ENCODE measurements at places on chromosomes 2 and 18. TPM values are rescaled to one million over a fixed set of nuclear protein-coding genes. Genes with fewer than 3 reads are reported as not detected.

Gene PSMG2
- 43.8 TPM for total RNA-seq

Gene GRHL1
- total RNA-seq, result 1.1 TPM

DNA sequence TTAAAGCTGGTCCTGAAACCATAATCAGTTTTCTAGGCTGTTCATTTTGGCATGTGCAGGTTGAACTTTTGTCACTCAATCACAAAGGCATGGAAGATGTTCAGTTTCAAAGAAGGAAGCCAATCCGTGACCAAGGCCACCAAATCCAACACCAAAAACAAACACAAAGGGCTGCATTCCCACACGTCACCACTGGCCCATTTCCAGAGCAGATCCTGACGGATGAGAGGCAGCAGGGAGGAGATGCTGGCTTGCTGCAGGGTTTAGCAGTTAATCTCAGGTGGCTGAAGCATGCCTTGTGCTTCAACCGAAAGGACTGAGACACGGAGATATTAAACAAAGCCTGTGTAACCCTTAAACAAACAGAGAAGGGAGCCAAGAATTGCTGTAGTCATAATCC, 191.9 kb upstream of the CTAGE1 start:
- DNase-seq, result peak; percentile 81

- no peak for DNase-seq
These were observed 502.8 kb upstream of the LRRTM4 start for GRCh38 chr2:78024996-78025395.

GRCh38 chr2:46547223-46548102, 68.1 kb downstream of the TMEM247 start:
- no peak for DNase-seq

GRCh38 chr2:133248264-133248663, 320.0 kb downstream of the NCKAP5 start:
- DNase-seq, result no peak

- no peak for DNase-seq
These were observed 29.1 kb downstream of the ID2 start for GRCh38 chr2:8710951-8711350.

DNA sequence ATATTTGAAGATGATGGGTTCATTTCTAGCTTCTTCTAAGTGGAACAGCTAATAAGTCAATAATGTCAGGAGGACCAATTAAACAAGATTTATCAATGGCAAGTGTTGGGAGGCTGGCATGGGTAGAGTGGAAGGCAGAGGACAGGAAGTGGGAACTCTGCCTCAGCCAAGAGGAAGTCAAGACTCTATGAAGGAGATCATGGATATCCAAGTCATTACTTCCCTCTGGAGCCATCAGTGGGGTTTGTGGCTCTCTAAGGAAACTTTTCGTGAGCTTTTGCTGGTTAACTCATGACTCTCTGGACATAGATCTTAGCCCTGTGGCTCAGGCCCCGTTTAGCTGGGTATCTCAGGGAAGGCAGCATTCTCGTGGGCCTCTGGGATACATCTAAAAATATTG, 410.4 kb upstream of the ID2 start:
- DNase-seq, result no peak

Gene SKOR2
- total RNA-seq, result not detected

- DNase-seq, result no peak
These were observed 49.0 kb downstream of the MAP2 start for GRCh38 chr2:209472871-209473270.

- no peak for DNase-seq
These were observed 3.8 kb upstream of the FRZB start for GRCh38 chr2:182870227-182870626.

Gene RNF125
- 1.5 TPM for total RNA-seq

Gene ADAM23
- 78.7 TPM for total RNA-seq

DNA sequence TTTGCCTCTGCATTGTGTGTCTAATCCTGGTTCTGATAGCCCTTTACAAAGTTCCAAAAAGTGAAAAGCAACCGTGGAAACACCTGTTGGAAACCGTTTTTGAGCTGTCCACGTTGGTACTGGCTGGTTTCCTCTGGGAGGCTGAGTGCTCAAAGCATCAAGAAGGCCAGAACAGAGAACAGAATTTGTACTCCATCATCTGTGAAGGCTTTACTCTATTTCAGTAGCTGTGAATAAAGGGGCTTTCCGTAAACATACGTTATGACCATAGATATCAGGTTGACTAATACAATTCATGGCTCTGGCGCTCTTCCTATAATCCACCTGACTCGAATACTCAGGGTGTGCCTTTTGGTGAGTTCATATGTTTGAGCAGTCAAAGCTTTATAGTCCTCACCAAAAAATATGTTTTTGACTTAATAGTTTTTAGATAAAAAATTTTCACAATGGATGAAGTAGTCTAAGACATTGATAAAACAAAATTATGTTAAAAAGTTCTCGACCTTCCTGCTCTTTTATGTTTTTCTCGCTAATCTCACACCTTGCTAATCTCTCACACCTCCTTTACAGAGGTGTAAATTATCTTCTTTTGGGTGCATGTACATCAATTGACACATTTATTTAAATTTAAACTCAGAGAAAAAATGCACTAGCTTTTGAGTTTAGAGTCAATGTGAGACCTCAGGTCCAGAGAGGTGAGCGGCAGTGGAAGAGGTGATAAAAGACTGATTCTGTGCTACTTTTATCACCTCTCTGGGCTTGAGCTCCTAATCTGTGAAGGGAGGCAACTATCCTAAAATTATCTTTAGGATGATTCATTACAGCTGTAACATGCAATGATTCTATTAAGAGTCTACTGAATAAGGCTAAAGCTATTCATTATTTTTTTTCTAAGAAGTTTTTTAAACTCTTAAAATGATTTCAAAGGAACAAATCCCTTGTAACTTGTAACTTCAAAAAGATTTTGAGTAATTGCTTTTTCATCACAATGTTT, 65.3 kb downstream of the CXCR4 start:
- no peak for DNase-seq

DNA sequence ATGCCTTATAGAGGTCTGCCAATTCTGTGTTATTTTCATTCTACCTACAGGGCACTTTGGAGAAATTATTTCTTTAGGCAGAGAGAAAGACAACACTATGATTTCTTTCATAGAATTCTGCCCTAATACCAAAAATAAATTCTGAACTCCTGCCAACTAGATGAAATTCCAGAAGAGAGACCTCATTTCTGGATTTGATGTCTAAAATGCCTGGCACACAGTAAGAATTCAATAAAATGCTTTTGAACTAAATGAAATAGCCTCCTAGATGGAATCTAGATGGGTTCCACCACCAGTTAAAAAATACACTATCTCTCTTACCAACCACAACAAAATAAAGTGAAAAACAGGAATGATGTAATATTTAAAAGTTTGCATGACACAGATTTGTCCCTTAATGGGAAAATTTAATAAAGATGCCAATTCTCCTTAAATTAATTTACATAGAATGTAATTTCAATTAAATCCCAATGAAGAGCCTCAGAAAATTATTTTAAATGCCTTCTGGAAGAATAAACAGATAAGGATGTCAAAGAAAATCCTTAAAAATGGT, 75.0 kb downstream of the OSBPL1A start:
- DNase-seq, result no peak

Gene MAPK4
- 38.2 TPM for total RNA-seq

DNA sequence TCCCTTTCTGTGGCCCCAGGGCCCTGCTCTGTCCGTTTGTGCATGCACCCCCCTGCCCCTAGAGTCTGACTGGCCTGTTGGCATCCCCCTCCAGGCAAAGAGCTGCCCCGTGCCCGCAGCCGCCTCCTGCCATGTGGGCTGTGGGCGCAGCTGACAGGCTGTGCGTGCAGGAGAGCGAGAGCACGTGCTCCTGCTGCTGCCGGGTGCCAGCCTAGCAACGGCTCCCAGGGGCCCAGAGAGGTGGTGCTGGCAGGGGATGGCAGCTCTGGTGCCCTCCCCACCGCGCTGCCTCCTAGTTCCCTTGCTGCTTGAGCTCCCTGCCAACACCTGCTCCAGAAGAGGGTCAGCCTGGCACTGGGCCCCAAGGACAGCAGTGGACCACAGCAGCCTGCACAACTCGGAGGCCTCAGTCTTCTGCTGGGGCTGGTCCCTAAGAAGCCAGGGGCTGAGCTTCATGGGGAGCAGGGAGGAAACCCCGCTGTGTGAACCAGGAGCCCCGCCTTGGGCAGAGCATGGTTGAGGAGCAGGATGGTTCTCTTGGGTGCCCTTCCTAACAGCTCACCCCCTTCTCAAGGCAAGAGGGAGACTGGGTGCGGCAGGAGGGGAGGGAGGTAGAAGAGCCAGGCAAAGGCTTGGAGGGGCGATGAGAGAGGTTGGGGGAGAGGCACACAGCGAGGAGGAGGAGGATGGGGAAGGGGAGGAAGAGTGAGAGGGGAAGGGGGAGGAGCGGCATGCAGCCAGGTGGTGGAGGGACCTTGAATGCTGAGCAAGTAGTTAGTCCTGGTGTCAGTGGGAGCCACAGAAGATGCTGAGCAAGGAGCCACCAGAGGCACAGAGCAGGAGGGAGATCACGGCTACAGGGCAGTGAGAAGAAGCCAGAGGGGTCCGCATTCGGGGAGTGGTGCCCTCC, 23.8 kb upstream of the PTMA start:
- no peak for DNase-seq

- no peak for DNase-seq
These were observed 14.0 kb upstream of the YES1 start for GRCh38 chr18:825891-826585.

DNA sequence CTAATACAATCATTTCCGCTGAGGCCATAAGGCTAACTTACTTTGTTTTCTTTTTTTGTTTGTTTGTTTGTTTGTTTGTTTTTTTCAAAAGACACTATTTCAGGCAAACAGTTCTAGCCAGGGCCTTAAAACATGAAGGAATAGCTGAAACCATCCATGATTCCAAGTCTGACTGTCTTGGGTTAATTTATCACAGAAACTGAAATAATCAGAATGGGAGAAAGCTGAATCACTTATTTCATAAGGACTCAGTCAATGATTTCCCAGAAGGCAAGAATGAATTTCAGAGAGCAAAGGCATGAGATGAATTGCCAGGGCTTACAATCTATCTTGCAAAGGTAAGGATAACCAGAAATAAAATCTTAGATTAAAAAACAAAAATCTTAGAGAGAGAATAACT, 1315.1 kb downstream of the SUCLG1 start:
- no peak for DNase-seq

GRCh38 chr2:71240794-71241193, 13.9 kb upstream of the PAIP2B start:
- no peak for DNase-seq

Gene SERPINB3
- not detected for total RNA-seq
